ENCODE measurements at places on chromosomes 11 and 22. TPM values are rescaled to one million over a fixed set of nuclear protein-coding genes. Genes with fewer than 3 reads are reported as not detected.

Gene ABCG4
- total RNA-seq: 3.2 TPM

Gene SMC1B
- not detected for total RNA-seq

Gene FAT3
- total RNA-seq: 9.6 TPM

Gene RAC2
- 15.7 TPM for total RNA-seq

Gene PGA5
- not detected for total RNA-seq

Gene TCN1
- 8.1 TPM for total RNA-seq

Gene NRXN2
- total RNA-seq: 16.9 TPM

Gene PNPLA5
- not detected for total RNA-seq

Gene IL17REL
- total RNA-seq: not detected

DNA sequence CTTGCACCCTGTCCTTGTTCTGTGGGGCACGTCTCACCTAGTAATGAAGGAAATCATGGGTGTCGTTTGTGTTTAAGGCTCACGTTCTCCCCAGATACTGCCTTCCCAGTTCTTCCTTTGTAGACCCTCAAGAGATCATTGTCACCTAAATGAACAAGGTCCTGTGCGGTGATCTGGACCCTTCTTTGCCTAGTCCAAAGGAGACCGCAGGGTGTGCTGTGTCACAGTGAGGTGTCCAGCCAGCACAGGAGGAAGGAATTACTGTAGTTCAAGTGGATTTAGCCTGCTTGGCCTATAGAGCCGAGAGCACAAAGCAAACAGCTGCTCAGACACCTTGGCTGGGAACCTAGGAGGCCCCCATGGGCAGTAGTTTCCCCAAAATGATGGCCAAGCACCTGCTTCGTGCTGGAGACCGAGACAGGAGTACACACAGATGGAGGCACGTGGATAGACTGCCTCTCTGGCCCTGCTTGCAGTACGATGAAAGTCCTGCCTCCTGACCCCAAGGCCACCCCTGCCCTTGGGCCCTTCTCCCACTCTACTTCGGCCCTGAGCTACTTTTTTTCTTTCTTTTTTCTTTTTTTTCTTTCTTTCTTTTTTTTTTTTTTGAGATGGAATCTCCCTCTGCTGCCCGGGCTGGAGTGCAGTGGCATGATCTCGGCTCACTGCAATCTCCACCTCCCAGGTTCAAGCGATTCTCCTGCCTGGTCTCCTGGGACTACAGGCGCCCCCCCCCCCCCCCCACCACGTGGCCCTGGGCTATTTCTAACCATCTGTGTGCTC lies 19.4 kb upstream of the PPFIA1 start:
- DNase-seq: no peak

GRCh38 chr11:119318240-119319135 lies 1.6 kb upstream of the MCAM start:
- no peak for DNase-seq

DNA sequence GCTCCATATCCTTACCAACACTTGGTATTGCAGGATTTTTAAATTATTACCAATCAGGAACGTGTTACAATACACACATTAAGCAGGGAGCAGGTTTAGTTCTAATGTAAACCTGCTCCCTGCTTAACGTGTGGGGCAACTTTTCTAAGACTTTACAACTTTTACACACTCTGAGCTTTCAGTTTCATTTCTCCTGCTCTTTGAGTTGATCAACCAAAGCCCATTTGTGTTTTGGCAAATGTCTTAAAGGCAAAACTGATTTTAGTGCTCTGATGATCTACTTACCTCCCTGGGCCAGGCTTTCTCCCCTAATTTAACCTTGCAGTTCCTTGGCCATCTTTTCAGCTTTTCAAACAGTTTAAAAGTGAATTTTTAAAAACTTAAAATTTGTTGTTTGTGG lies 70.9 kb downstream of the ZBTB44 start:
- no peak for DNase-seq

GRCh38 chr11:58994171-58994570 lies 54.9 kb downstream of the GLYATL1 start:
- DNase-seq: no peak

DNA sequence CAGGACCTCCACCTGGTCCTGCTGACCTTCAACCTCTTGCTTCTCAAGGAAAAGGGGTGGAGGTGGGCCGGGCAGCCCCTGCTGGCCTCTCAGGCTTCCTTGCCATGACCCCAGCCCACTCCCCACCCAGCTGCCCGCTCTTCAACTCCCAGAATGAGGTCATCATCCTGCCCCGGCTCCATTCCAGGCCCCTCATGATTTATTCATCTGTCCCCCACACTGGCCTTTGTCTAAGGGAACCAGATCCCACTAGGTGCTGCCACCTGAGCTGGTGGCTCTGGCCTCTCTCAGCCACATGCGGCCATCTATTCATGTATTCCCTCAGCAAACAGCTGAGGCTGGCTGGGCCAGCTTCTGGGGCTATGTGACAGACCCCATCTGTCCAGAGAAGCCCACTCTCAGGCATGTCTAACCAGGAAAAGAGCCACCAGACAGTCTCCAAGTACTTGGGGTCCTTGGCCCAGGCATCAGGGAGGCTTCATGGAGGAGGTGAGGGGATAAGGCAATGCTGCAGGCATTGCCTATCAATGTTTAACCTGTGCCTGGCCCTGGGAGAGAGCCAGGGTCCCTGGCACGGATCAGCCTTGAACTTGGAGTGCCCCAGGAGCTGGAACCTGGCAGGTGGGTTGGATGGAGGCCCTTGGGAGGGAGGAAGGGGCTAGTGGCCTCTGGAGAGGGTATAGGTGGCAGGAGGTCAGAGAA lies 2.2 kb upstream of the CABP2 start:
- no peak for DNase-seq

DNA sequence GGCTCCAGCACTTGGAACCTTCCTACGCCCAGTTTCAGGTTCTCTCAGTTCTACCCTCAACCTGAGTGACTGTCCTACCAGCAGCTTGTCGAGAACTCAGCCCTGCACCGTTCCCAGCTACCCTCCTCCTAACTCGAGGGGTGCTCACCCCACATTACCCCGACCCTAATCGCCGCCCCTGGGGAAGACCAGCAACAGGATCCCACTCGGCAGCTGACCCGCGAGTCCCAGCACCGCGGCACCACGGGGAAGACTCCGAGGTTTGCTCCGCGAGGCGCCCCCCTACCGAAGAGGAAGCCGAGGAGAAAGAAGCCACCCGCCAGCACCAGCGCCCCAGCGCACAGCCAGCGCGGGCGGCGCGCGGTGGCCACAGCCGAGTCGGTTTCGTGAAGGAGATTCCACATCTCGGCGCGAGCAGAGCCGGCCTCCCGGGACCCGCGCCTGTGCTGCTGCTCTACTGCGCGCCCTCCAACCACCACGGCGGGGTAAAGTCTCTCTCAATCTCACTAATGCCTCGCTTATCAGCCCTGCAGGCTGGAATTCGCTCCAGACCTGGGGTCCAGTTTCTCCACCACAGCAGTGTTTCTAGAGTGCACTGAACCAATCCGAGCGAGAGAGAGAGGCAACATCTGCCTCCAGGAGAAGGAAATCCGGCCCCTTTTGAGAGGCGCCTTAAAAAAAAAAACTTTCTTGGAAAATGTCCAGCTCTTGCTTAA lies at the start of gene FOLH1:
Gene FOLH1 (minus strand): TSS at position 597 of the 716 bp plus-strand sequence. CDS start 193 bp downstream, at position 404.
- DNase-seq: no peak

GRCh38 chr11:84261707-84262106 lies 975.5 kb upstream of the CCDC90B start:
- DNase-seq: no peak

GRCh38 chr11:75689863-75690609 lies 21.2 kb upstream of the MAP6 start:
- no peak for DNase-seq

DNA sequence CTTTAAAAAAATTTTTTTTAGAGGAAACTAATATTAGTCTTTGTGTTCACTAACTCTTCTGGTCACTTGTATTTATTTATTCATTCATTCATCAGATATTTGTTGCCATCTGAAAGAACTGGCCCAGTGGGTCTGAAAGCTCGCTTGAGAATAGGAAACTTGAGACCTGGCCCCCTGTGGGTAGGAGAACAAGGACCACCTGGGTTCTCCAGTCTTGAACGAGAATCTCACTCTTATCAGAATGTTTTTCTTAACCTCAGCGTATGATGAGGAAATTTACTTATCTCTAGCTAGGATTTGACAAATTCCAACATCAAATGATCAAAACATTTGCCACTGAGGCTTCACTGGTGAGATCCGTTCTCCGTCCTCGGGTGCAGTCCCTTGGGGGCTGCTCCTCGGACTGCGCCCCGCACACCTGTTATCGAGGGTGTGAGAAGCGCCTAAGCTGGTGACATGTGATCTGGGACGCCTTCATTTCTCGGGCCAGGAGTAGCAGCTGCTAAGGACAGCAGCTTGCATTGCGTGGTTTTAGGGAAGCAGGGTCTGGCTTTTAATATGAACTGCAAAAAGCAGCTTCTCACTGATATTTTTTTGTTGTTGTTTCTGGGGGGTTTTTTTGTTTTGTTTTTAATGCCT lies 6.3 kb downstream of the C22orf31 start:
- DNase-seq: no peak

GRCh38 chr11:33723238-33723881 lies 12.9 kb downstream of the CD59 start:
- DNase-seq: no peak

DNA sequence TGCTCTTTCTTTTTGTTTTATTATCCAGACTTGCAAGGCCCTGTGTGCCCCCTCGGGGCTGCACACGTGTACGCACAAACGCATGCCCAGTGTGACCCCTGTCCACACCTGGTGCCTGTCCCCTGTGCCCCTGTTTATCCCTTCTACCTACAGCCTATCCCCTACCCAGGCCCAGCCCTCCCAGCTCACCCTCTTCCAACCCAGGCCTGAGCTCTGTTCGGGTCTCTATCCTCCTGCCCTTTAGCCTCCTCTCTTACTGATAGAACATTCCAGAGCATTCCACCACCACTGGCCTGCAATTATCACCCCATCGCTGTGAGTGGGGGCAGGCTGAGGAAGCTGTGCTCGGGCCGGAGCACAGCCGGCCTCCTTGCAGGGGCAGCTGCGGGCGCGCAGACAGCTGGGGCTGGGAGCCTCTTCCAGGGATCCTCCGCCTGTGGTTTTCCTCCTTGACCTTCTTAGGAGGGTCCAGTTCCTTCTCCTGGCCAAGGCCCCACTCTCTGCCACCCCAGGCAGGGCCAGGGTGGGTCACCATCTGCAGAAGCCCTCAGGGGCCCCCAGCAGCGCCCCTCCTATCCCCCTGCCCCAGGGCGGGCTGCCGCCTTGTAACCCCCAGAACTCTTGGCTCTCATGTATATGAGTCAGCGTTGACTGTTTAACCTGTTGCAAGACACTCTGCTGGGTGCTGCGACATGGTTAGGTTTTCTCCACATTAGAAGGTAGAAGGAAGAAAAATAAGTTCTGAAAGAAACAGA lies 41.8 kb upstream of the KCNQ1OT1 start:
- DNase-seq: no peak

DNA sequence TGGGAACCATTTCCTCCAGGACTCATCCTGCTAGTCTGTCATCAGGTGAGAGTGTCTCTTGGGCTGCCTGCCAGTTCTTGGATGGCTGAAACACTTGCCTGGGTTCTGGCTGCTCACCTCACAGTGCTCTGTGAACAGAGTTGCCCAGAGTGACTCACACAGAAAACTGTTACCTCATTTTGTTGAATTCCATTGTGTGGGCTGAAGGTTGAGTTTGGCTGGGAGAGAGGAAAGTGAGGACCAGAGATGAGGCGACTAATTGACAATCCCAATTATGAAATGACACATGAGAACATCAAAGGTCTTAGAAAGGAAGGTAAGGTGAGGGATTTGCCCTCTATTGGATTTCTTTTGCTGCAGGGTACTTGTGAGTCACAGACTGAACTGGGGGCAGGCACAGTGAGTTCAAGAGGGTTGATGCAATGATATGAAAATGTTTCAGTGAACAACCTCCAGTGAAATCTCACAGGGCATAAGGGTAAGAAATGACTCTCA lies 20.2 kb upstream of the CALCB start:
- no peak for DNase-seq

- DNase-seq: no peak
Measured at GRCh38 chr11:103624708-103625623, 411.5 kb upstream of the DDI1 start.

- no peak for DNase-seq
Measured at GRCh38 chr11:47387944-47388696, 9.8 kb upstream of the SPI1 start.

DNA sequence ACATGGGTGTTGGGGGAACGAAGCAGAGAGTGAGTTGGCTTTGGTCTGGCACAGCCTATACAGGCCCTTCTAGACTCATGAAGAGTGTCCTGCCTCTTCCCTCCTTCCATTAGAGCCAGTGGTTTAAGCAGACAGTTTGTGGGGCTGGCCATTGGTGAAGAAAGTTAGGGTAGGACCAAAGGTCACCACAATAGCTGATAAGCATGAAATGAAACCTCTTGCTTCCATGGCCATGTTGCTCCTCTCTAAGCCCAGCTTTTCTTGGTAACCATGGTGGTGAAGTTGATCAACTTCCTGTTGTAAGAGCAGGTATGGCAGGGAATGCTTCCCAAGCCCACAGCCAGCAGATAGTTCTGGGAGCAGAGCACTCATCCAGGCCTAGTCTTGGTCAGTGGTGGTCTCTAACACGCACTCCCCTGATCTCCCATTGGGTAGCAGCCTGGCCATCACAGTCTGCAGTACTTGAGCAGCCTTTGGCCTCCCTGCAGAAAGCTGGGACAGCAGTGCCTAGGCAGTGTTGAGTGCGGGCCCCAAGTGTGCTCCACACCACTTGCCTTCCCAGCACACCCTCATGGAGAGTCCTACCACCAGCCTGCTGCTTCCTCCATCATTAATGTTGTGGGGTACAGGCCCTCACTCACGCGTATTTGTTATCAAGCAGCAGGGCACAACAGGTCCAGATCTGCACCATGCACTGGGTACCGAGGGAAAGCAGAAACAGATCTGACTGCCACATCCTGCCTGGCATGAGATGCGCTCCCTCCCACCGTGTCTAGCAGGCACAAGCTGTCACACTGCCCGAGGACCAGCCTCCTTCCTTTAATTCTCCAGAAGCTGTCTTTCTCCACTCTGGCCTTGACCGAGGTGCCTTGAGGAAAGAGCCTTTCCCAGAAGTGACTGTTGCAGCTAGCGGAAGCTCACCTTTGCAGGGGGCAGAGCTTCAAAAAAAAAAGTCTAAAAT lies 65.8 kb upstream of the SUSD2 start:
- DNase-seq: no peak

DNA sequence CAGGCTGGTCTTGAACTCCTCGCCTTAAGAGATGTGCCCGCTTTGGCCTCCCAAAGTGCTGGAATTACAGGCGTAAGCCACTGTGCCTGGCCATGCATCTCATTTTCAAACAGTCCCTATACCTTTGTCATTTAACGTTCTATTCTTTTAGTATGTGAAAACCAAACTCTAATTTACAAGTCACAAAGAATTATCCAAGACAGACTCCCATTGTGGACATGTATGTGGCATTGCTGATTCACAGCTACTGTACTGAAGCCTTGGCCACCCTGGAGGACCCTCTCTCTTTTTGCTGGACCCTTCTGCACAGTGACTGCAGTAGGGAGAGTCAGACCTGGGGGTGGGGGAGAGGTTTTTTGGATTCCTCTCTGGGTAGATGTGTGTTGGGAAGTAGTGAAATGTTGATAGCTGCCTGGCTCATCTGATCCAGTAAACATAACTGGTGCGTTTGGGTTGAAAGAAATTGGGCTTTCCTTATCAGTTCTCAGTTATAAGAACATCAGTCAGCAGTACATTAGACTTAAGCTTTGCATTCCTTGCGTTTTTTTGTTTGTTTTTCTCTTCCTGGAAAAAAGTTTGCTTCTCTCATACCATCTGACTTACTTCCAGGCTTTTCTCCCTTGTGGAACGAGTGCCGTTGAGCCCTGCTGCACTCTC lies 65.9 kb downstream of the MED15 start:
- no peak for DNase-seq

- no peak for DNase-seq
Measured at GRCh38 chr11:94806419-94806818, 38.3 kb downstream of the AMOTL1 start.

All from vagina (tissue), 2 donors.